ENCODE measurements at places on chromosomes 1 and 21.

DNA sequence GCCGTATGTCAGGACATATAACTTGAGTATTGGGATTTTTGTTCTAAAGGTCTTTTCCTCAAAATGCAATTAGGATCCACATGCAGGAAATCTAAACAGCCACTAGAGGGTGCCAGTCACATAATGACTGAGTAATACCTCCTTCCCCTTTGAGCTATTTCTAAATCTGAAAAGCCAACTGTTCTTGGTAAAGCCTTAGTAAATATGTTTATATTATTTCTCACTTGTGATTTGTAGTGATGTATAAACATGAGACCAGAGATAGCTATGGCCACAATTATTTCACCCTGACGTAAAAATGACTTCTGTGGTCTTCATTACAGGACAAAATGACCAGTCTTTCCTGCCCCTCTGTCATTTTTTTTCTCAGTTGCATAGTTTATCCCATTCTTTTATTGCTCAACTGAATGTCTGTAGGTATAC is 41.0 kb upstream of the DR1 start:
- DNase-seq, result peak; percentile 74

- DNase-seq, result peak; percentile 29
Observed at GRCh38 chr1:246302711-246303317, 204.3 kb downstream of the SMYD3 start.

- DNase-seq, result no peak
Observed at GRCh38 chr1:27176954-27177353, 22.0 kb upstream of the SLC9A1 start.

DNA sequence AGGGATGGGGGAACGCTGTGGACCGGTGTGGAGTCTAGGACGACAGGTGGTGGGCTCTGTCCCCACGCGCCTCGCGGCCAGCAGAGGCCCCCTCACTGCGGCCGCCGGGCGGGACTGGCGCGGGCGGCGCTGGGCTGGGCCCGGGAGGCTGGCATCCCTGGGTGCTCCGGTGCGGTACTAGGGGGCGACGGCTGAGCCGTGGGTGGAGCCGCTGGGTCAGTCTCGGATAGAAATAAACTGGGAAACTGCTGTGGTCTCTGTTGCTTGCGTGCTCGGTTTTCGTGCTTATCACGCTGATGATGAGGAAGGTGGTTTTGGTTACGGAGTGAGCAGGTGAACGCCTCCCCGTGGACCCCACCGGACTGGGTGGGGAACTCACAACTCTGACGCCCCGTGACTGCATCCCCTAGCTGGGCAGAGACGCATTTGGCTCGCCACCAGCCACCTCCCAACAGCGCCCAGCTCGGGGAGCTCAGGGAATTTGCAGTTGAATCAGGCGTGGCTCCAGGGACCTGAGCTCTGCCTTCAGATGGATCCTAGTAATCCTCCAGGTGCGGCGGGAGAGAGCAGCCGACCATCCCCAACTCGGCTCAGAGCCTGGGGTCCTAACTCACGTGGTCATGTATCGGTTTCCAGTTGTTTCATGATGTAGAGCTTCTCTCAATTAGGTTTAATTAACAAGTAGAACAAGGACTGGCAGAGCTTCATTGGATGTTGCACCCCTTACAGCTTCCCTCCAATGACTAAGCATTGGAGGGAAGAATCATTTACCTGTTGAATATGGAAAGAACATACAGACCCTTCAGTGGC is 32.1 kb downstream of the HSD17B7 start:
- no peak for DNase-seq

GRCh38 chr21:41580758-41581554 is 73.0 kb upstream of the TMPRSS2 start:
- no peak for DNase-seq

GRCh38 chr1:100443811-100444571 is 91.7 kb downstream of the CDC14A start:
- no peak for DNase-seq

- no peak for DNase-seq
Observed at GRCh38 chr1:182317611-182318161, 73.9 kb downstream of the GLUL start.

GRCh38 chr1:7753641-7754040 is 17.5 kb upstream of the VAMP3 start:
- no peak for DNase-seq

DNA sequence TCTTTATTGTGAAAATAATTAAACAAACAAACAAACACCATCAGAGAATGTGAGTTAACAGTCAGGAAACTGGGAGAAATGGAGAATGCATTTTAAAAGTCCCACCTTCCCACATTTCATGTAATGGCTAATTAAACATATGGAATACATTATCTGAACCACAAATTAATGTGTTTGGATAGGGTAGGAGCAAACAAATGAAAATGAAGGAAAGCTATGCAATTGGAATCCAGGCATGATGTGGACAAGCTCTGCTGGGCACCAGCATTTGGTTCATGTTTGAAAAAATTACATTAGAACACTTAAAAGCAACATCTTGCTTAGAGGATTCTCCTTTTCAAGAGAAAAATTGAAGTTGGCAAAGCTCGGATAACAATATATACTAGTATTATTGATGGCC is 628.1 kb downstream of the LMO4 start:
- DNase-seq, result peak; percentile 73

- no peak for DNase-seq
Observed at GRCh38 chr1:232837087-232837486, 31.9 kb downstream of the MAP10 start.

- DNase-seq, result no peak
Observed at GRCh38 chr1:216186141-216186540, 237.1 kb downstream of the USH2A start.
